Fibroblast of skin of right biceps (primary cell): ENCODE measurements at places on chromosomes 1 and 21.
A peak's percentile ranks its signal among the peaks of the same experiment; 100 is the strongest.

GRCh38 chr21:26169061-26169610, 1.4 kb downstream of the APP start:
- DNase-seq: peak; percentile 66

GRCh38 chr1:160560045-160560705, 19.1 kb downstream of the CD84 start:
- DNase-seq: no peak

DNA sequence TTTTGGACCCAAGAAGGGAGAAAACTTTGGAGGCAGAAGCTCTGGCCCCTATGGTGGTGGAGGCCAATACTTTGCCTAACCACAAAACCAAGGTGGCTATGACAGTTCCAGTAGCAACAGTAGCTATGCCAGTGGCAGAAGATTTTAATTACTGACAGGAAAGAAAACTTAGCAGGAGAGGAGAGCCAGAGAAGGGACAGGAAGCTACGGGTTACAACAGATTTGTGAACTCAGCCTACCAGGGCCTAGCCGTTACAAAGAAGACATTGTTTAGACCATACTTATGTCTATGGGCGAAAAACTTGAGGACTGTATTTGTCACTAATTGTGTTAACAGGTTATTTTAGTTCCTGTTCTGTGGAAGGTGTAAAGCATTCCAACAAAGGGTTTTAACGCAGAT, 10.4 kb upstream of the ACOT11 start:
- peak; percentile 4 for DNase-seq

GRCh38 chr1:171486048-171486519, 754 bp downstream of the PRRC2C start:
- peak; percentile 76 for DNase-seq

DNA sequence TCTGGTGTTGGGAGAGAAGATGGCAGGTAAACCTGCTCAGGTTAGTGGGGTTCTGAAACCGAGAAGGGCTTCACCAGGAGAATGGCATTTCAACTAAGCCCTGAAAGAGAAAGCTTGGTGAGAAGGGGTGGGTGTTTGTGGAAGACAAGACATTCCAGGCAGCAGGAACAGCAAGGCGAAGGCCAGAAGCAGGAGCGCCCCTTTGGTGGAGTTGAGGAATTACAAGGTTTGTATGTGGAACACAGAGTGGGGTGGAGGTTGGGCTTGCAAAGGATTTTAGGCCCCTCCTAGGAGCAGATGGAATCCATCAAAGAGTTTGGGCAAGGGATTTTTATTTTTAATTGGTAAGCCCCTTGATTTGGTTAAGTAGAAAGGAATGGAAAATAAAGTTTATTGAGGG, 24.8 kb upstream of the ELOA start:
- DNase-seq: peak; percentile 55

GRCh38 chr21:38181096-38181495, 75.7 kb upstream of the KCNJ15 start:
- peak; percentile 93 for DNase-seq

DNA sequence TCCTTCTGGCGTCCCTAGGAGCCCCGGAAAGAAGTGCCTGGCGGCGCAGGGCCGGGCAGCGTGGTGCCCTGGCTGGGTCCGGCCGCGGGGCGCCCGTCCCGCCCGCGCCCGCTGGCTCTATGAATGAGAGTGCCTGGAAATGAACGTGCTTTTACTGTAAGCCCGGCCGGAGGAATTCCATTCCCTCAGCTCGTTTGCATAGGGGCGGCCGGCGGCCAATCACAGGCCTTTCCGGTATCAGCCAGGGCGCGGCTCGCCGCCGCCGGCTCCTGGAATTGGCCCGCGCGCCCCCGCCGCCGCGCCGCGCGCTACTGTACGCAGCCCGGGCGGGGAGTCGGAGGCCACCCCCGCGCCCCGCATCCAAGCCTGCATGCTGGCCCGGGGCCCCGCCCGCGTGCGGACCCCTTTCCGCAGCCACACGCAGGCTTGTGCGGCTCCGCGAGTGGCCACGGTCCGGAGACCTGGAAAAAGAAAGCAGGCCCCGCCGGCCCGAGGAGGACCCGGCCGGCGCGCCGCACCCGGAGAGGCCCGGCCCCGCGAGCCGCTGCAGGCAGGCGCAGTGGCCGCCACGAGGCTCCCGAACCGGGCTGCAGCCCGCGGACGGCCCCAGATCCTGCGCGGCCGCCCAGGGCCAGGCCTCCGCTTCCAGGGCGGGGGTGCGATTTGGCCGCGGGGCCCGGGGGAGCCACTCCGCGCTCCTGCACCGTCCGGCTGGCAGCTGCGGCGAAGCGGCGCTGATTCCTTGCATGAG, 160.4 kb downstream of the RUNX1 start:
- peak; percentile 98 for DNase-seq

GRCh38 chr1:244655186-244655585, 2.3 kb downstream of the DESI2 start:
- DNase-seq: no peak

DNA sequence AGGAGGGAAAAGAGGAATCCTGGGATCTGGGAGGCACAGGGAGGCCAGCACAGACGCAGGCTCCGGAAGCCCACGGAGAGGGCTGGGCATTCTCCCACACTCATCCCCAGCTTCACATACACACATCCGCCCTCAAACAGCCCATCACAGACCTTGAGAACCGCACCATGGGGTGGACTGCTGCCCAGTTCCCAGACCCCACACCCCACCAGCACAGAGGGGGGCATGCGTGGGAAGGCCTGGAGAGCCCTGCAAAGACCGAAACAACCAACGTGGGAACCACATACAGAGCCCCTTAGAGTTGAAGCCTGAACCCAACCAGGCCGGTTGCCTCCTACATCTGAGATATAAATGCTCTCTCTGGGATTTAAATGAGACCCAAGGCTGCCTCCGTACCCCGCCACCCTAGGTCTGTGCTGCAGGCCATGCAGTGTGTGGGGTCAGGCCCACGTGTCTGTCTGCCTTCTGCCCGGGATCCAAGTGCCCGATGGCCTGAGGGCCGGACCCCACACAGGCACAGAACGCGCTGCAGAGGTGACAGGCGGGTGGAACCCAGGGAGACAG, 126.2 kb upstream of the COL6A1 start:
- no peak for DNase-seq
